ENCODE measurements at places on chromosomes 6 and 20. TPM values are rescaled to one million over a fixed set of nuclear protein-coding genes. Genes with fewer than 3 reads are reported as not detected.

- peaks cover 35% of the 10 kb centered on the region for H3K4me1 ChIP-seq
- H3K4me3 ChIP-seq, result peak overlapping the region; percentile 42
- peak overlapping the region; percentile 14 for H3K27ac ChIP-seq
- no peaks in the 10 kb centered on the region for H3K36me3 ChIP-seq
- peak; percentile 23 for DNase-seq
- no peaks in the 10 kb centered on the region for H3K27me3 ChIP-seq
Observed at GRCh38 chr6:159008656-159009288, 8.8 kb upstream of the RSPH3 start.

DNA sequence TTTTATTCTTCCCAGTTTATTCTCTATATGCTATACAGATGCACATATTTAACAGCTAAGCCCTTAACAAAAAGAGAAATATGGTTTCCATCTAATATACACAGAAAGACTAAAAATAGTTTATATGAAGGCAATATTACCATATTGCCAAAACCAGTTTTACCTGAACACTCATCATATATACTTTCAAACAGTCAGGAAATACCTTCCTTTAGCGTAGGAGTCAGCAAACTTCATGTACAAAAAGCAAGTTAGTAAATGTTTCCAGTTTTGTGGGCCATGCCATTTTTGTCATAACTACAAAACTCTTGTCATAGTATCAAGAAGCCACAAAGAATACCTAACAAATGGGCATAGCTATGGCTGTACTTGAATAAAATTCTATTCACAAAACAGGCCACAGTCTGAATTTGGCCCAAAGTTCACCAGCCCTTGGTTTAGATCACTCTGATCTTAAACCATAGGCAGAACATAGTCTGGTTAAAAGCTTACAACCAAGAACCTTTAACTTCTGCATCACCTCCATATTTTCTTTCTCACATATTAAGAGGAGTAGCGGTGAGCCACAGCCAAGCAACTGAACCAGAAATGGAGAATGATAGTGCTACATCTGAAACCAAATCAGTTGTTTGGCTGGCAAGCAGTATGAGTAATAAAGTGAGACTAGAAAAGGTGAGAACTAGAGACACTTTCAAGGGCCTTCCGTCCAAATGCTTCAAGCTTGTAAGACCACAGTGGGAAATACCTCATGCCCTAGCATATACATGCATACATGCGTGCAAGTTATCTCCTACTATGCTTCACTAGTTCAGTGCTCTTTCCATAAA, 116.6 kb downstream of the PTPRK start:
- no peaks in the 10 kb centered on the region for H3K36me3 ChIP-seq
- DNase-seq, result no peak
- no peaks in the 10 kb centered on the region for H3K27me3 ChIP-seq

GHRH gene
- not detected for total RNA-seq

DLGAP4 gene
- total RNA-seq, result 18.8 TPM

KCNQ5 gene
- total RNA-seq, result 4.5 TPM

GRIK2 gene
- not detected for total RNA-seq

PBOV1 gene
- not detected for total RNA-seq

All from activated CD4-positive, alpha-beta memory T cell treated with anti-CD3 and anti-CD28 coated beads for 36 hours (primary cell).